Fibroblast of skin of abdomen (primary cell): ENCODE measurements at places on chromosomes 1 and 21.

DNA sequence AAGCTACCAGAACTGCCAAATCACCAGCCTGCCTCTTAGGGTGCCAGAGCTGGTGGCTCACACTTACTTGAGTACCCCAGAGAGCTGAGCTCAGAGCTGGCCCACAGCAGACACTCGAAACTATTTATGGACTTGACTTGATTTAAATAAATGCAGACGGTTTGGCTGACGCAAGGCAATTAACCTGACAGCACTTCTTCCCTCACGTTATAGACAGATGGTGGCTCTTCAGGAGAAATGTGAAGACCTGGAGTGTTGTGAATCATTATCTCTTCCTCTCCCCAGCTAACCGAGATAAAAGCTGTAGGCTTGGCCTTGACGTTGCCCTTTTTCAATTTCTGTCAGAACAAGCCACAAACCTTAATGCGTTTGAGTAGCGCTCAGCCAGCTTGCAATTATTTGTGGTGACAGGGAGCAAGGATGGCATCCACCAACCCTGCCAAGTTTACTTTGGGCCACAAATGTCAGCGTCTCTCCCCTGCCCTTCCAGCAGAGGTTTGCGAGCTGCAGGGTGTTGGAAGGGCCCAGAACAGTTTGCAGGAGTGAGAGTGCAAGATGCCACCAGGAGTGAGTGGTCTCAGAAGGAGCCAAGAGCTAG, 34.0 kb upstream of the BCAR3 start:
- peak; percentile 72 for DNase-seq

DNA sequence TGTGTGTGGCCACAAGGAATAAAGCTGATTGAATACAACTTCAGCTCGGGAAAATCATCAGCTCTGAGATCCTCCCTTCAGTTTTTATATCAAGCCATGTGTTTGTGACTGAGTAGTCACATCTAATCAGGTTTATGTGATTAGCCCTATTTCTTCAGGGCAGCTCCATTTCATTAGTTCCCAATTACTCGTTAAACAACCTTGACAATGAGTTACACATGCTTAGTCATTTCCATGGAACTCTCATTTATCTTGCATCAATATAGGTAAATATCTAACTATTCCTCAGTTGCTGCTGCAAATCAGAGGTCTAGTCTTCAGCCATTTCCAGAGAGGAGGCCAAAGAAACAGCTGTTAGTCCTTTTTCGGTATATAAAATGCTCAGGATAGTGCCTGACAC, 16.3 kb downstream of the CRB1 start:
- DNase-seq: no peak

DNA sequence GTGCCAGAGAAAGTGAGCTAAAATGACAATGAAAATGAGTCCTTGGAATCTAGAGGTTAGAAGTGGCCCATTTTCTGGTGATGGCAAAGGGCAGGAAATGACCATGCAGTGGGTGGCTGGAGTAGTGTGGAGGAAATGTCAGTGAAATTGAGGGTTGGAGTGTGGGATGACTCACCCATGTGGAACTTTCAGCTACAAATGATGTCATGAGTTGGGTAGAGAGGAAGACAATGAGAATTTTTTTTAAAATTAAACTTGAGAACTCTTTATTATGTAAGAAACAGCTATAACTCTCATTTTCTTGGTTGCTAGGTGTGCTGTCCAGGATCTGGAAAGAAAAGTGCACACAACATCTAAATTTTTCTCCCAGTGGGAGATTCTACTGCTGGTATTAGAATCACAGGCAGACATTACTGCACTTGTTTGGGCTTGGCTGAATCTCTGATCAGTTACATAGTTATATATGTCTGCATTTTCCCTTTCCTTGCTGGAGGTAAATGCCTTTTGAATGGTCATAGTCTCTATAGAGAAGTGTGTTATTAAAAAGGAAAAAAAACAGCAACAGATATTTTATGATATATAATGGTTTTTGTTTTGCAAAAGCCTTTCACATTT, 56.8 kb upstream of the GNG12 start:
- DNase-seq: peak; percentile 88

GRCh38 chr1:224338150-224338838, 8.3 kb upstream of the NVL start:
- DNase-seq: no peak

GRCh38 chr1:181391301-181391900, 91.9 kb upstream of the CACNA1E start:
- no peak for DNase-seq

DNA sequence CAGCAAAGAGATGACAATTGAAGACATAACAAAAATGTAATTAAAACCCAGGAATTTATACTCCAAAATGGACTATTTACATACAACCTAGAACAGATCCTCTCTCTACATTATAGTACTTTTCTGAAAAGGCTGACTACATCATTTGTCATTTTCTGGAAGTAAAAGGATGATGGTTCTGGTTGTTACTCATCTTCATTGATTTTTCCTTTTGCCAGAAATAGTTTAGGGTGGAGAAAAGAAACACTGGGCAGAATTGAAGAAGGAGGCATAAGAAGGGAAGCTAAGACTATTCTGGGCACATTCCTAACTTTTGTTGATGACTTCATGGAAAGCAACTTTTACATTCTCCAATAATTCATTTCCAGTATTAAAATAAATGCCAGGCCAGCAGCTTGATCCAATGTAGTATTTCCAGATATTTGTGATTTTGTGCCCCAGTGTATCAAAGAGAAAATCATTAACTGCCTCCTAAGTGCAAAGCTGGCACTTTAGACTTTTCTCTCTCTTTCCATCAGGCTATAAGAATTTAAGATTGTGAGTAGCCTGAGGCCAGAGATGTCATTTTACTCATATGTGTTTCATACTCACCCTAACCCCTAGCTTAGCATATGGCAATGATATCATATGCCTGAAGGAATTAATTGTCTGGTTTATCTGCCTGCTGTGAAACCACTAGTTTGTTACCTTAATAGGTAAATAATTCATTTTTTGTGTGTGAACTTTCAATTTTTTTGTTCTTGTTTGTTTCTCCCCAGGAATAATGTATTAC, 369.5 kb upstream of the LYPLAL1 start:
- DNase-seq: no peak

GRCh38 chr1:245370905-245371581, 216.3 kb downstream of the KIF26B start:
- DNase-seq: no peak

DNA sequence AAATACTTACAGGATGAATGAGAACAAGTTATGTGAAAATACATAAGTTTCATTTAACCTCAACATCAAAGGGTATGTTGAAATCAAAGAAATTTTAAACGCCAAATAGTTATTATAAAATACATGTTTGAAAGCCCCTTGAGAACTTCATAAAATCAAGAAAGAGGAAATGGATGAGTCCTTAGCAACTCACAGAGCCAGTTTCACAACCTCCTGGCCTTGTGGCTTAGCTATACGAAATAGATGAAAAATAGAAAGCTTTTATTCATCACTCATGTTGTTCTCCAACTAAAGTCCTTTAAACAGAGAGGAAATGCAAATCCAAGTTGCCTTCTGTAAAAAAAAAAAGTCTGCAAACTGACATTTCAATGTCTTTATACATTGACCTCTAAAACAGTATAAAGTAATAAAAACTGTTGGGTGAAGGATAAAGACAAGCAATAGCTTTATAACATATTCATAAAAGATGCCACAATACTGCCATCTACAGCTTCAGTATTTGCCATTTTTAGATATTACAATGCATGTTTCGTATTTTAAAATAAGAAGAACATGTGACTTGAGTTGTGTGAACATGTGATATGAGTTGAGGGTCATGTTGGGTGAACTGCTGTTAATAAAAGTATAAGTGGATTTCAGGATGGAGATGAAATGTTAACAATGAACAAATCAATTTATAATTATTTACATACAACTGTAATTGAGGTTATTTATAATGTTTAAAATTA, 847.8 kb downstream of the MRPL39 start:
- DNase-seq: peak; percentile 3

- DNase-seq: peak; percentile 32
Observed at GRCh38 chr1:76955652-76956051, 88.4 kb downstream of the ST6GALNAC5 start.

DNA sequence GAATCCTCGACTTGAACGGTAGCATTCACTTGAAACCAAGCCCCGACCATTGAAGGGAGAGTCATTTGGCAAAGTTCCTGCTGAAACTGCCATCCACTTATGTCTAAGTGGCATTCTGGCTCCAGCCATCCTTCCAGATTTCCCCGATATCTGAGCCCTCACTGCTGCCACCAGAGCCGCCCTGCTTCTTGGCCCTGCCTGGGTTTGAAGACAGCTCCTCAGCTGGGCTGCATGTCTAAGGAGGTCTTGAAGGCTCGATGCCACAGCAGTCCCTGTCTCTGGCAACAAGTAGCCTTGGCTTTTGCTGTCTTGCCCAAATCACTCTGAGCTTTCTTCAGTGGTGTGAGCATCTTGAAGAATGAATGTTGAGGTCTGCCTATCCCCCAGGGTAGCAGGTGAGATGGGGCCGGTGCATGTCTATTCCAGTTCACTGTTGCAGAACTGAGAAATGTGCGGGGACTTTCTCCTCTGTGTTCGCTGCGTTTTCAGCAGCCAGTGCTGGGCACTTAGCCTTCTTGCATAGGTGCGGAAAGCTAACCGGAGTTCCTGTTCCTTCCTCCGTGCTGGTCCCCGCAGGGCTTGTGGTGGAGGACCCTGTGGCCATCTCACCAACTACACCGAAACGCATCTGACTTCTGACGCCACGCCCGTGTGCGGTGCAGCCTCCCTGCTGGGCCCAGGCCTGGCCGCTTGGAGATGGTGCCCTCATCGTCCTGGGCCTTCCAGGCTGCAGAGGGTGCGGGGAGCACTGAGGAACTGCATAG, 29.2 kb downstream of the MAN1C1 start:
- no peak for DNase-seq

DNA sequence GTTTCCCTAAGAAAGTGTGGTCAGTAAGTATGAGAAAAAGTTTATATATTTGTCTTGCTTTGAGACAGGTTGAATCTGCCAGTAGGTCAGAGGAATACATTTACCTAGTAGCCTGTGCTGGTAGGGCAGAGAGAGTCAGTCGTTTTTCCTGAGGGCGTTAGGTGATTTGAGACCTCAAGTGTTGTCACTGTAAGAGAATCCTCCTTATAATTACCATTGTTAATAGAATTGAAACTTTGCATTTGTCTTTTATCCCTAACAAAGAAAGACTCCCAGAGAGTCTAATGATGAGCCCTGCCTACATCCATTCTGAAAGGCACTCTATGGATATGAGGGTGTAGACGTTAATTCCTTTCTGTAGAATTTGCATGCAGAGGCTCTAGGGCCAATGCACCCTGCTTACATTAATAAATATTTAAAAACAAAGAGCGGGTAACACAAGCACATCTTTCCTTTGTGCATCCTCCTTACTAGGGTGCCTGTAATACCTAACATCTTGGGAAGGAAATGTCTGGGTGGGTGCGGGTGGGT, 16.4 kb downstream of the PBX1 start:
- no peak for DNase-seq

DNA sequence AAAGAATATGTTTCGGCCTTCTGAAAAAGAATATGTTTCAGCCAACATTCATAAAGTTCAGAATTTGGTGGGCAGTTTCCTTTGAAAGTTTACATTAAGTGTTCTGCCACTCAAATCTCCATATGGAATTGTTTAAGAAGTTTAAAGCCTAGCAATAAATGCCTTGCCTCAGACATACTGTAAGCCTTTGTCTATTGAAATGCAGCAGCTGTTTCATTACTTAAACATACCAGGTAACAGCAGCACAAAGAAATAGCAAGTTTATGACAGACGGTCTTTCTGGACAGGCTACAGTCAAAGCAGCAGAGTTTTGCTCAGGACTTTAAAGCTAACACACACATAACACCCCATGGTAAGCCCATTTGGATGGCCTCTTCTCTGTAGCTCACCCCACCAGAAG, 38.5 kb upstream of the C1orf105 start:
- peak; percentile 71 for DNase-seq

- DNase-seq: no peak
Observed at GRCh38 chr1:7595336-7595735, 175.8 kb upstream of the VAMP3 start.

DNA sequence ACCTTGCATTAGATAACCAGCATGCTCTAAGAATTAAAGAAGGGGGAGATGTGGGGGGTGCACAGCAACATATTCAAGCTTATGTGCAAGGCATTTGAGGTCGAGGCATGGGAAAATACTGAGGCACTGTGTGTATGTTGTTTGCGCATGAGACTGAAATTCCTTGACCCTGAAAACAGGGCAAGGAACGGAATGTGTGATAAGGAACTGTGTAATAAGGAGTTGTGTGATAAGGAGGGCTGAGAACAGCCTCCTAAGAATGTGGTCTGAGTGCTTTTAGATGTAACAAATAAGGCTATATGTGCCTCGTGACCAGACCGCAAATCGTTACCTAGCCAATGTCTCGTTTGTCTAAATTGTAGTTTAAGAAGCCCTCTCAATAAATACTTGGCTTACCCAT, 26.5 kb upstream of the ITLN1 start:
- DNase-seq: no peak

- DNase-seq: no peak
Observed at GRCh38 chr1:179297105-179297378, 3.4 kb downstream of the SOAT1 start.

DNA sequence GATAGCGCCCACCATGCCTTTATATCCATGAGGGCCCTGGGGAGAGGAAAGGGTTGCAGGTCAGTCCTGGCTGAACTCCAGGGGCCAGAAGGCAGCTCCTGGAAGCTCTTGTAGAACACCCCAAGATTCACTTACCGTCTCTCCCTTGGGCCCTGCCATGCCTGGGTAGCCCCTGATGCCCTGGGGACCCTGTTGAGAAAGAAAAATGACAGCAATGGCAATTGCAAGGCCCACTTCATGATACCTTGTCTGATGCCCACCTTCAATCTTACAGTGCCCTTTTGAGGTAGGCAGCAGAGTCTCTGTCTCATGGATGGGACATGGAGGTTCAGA, 7.0 kb downstream of the COL9A2 start:
- no peak for DNase-seq

GRCh38 chr1:51689075-51689440, 72.2 kb downstream of the OSBPL9 start:
- peak; percentile 66 for DNase-seq

DNA sequence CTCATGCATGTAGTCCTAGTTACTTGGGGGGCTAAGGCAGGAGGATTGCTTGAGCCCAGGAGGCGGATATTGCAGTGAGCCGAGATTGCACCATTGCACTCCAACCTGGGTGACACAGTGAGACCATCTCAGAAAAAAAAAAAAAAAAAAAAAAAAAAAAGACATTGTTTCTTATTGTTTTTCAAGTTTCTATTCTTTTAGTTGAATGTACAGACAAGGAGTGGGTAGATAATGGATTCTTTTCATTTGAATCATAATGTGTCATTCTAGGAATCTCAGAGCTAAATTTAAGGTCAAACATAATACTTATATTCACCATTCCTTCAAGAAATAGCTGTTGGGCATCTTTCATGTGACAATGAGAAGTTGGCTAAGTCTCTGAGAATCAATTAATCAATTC, 157.0 kb upstream of the C21orf91 start:
- DNase-seq: no peak

DNA sequence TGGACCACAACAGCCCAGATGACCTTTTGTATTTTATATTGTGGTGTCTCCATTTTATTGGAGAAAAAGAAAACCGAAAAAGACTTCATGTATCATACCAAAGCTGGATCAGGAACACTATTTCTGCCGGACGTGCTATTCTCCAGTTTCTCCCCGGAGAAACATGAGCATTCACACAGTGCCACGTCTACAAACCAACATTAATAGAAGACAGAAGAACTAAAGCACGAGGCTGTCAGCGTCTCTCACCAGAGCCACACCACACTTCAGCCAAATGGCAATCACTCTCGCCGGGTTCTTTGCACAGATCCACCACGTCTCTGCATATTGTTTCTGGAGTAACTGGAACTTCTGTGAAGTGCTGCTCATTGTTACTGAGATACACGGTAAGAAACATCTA, 24.8 kb downstream of the TP53BP2 start:
- no peak for DNase-seq
